ENCODE measurements at places on chromosomes 7 and 10.

DNA sequence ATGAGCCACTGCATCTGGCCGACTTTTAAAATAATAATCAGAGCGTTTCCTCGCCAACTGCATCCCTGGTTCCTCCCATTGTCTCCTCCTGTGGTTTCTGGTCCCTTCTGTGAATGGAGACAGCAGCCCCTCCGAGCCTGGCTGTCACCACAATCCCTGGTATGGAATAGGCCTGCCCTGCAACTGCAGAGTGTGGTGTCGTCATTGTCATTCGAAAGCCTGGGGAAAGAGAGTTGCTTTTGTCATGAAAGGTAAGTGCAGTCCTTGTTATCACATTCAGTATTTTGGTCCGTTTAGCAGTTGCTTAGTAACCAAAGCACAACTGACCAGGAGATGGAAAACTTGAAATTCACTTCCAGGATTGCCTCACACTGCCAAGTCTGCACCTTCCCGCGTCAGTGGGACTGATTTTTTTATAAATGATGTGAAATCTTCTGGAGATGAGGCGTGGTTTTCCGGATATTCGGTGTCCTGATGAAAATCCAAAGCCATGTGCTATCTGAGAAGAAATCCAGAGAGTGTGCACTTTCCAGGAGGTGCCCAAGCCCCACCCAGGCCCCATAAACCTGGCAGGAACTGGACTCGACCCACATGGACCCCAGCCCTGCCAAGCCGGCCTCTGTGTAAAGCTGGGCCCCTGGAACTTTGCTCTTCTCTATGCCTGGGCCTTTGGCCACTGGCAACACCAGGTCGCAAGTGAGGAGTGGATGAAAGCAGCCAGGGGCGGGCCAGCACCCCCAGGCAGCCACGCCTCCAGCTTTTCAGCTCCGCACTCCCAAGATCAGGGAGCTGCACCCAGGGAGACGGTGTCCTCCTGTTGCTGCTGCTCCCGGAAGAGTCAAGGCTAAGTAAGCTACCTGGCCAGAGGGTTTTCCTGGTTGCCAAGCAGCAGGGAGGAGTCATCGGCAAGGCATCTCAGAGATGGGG lies 133.7 kb upstream of the SH2B2 start:
- no peak for DNase-seq

DNA sequence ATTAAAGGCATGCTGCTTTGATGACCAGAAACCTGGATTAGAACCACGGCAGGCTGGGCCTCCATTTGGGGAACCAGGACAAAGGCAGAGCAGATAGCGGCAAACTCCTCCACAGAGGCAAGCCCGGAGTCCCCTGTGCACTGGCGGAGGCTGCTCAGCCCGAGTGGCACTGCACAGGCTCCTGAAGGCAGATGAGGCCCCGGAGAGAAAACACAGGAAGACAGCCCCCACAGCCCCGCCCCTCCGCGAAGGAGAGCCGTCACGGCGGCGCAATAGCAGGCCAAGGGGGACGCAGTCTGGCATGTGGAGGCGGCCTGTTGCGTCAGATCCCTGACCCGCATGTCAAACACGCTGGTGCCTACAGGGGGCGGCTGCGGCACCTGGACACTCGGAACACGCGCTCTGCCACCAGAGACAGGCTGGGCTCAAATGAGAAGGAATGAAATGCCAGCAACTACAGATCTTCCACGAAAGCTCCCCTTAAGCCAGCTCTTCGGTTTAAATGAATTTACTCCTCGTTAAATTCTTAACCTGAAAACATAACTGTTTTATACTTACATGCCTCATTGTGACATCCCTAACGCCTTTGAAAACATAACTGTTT lies 128.5 kb downstream of the MAD1L1 start:
- no peak for DNase-seq

DNA sequence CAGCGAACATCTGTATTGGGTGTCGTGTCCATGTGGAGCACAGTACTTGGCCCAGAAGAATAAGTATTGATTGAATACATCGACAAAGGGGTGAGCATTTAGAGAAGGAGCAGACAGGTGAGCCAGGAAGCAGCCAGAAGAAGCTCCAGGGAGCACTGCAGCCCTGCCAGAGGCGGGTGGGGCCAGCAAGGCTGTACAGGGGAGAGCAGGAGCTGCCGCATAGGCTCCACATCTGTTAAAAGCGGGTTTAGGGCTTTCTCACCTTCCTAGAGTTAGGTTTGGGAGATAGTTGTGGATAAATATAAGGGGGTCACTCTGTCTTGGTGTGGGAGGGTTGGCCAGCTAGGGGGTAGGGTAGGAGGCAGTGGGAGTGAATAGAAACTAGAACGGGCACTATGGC lies 1.3 kb upstream of the CPA1 start:
- no peak for DNase-seq

DNA sequence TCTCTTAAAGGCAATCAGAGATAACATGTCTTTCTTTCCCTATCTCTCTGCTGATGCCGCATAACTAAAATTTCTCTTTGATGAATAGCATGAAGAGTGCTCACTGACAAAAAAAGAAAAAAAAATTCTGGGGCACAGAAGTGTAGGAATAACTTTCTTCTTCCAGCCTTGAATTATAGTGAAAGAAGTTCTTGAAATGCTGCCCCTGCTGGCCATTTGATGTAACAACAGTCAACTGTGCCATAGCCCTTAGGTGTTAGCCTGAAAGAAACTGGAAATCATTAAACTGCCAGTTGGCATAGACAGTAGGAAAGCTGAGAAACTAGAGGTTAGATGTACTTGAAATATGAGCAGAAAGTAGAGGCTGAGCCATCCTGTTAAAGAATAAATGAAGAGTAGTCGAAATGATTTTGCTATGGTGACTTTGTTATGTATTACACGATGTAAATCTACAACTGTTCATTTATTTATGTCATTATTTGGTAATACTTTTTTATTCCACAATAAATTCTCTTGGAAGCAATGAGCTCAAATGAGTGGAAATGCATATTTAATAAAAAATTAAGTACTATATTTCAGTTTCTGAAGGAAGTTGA lies 48.3 kb upstream of the FAM171A1 start:
- no peak for DNase-seq

DNA sequence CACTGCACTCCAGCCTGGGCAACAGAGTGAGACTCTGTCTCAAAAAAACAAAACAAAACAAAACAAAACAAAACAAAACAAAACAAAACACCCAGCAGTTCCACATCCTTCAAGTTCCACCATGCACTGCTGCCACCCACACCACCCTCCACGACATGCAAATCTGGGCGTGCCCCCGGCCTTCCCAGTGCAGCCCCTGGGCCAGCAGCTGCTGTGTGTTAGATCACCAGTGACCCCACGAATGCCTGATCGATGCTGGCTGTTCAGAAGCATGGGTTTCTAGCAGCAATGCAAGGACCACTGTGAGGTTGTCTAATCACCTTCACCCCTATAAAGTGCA lies 36.3 kb downstream of the ELFN1 start:
- no peak for DNase-seq

DNA sequence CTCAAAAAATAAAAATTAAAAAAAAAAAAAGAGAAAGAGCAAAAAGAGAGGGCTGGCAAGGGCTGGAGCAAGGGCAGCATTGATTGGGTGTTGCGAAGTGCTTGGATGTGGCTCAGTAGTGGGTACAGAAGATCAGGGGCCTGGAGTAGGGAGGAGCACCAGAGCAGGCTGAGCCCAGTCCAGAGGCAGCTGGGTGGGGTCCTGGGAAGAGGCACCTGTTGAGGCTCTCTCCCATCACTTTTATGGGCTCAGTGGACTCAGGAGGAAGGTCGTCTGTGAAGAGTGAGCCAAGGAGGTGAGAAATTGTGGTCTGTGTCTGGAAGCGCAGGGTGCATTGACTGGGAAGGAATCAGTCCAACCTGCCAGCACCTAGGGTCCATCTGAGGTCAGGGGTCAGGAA lies 11.8 kb upstream of the ZMIZ2 start:
- no peak for DNase-seq

DNA sequence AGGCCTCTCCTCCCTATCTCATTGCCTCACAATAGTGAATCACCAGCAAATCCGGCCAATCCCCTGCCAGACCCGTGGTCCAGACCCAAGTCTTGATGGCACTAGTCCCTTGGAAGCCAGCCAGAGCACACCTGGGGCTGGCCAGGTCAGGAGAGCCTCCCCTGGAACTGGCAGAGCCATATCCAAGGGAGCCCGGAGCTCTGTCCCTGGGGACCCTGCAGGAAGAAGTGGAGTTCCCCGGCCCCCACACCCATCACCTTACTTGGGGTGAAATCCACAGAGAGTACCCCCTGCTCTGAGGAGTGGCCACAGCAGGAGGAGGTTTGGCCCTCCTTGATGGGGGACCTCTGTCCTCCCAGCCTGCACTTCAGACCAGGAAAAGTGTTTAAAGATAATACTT lies 122.5 kb downstream of the HECW1 start:
- DNase-seq, result no peak

- DNase-seq, result no peak
Measured at GRCh38 chr7:105797652-105798051, 78.7 kb downstream of the ATXN7L1 start.

DNA sequence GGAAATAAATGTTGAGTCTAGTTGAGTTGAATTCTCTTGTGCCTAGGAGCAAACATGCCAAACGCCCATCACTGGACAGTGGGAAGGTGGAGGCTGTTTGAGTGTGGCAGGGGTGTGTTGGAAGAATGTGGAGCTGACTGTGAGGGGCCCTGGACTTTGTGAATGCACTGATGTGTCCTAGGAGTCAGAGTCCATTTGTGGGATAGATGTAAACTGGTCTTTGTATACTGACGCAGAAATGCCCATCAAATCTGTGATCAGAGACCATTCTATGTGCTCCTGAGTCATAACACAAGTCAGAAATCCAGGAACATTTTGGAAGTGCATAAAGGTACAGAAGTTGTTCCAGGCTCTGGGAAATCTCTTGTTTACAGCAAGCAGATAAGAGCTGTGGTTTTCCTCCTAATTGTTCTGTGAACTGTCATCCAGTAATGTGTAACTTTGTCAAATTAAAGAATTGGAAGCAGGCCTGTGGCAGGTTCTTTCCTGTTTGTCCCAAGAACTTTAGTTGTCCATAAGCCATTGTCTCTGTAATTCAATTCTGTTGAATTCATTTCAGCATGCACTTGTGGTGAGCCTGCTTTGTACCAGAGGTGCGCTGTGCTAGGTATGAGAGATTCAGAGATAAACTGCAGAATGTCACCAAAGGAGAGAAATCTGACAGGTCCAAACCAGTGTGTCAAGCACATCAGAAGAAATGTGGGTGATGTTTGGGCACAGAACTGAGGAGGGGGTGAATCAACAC lies 7.6 kb downstream of the PRXL2A start:
- DNase-seq, result no peak

DNA sequence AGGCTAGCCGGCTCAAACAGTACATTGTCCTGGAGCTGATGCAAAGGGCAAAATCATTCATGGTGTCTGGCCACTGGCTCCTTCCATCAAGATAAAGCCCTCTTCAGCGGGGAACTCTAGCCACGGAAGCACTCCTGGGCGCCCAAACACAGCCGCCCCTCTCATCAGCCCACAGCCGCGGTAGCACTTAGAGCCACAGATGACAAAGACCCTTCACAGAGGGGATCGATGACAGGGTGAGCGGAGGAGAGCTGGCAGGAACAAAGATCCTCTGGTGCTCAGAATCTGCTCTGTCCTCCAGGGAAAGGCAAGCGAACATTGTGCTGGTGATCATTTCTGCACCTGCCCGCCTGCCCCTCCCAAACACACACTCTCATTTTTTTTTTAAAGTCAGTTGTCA lies 222.2 kb upstream of the NRP1 start:
- no peak for DNase-seq

DNA sequence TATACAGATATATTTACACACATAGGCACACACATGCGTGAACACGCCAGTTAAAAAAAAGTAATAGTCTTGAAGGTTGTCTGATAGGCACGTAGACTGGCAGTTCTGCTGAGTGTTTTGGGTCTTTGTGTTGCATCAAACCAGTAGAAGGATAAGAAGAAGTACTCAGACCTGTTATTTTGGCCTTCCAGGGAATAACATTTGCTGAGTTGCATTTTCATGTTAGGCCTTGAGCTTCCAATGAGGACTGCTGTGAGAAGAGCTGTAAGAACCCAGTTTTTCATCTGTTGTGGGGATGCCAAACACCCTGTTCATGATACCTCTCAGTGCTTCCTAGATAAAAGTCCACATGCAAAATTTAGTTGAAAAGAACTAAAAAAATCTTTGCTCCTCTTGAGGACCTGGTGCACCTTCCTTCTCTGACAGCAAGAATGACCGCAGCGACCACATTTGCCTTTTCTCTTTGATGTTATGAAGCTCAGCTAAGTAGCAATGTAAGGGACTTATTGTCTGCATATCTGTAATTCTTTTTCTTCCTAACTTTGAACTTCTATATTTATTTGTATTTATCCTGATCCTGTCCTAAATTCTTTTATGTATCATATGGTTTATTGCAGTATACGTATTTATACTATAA lies 27.2 kb downstream of the HIPK2 start:
- no peak for DNase-seq

- DNase-seq, result no peak
Measured at GRCh38 chr10:66931949-66932343, 6.1 kb downstream of the LRRTM3 start.

DNA sequence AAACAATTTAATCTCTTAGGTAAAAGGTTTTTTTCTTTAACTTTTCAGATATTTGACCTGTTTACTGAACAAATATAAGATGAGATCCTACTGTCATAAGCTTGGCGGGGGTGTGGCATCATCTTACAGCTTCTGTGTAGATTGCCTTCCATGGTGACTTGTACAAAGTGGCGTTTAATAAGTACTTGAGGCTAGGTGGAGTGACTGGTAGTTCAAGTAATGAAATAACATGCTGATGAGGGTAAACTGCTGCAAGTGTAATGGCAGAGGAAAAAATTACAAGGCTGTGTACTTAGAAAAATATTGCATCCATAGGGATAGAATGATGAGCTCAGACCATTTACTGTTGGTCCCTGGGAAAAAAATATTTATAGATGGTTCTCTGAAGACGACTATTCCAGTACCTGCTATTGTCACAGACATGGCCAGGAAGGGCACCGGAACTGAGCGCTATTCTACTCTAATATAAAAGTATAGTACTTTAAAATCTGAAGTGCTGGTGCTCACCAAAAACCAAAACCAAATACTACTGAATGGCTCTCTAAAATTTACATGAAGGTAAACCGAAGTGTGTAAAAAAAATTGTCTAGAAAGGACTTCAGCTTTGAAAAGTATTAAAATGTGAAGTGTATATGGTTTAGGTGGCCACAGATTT lies 42.4 kb downstream of the DNAH11 start:
- no peak for DNase-seq

GRCh38 chr10:44628921-44629320 lies 244.0 kb upstream of the CXCL12 start:
- no peak for DNase-seq

- no peak for DNase-seq
Measured at GRCh38 chr7:38291117-38291647, 17.7 kb upstream of the TARP start.
